ENCODE measurements at places on chromosomes 1 and 21.

- DNase-seq: no peak
Measured at GRCh38 chr1:214603819-214604252, 841 bp downstream of the CENPF start.

DNA sequence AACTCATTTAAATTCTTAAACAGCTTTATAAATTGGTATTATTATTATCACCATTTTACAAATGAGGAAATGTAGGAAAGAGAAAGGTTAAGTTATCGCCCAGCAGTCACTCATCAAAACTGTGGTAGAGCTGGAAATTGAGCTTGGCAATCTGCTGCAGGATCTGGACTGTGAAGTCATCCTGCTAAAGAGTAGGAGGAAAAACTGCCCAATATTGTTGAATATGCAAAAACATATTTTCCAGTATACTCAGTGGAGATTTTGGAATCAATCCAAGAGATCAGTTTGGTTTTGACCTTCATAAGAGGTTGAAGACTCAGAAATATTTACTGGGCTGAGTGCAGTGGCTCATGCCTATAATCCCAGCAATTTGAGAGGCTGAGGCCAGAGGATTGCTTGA, 16.9 kb upstream of the RC3H1 start:
- DNase-seq: no peak

GRCh38 chr1:206609229-206609991, 2.9 kb downstream of the EIF2D start:
- no peak for DNase-seq

- no peak for DNase-seq
Measured at GRCh38 chr1:118905196-118905595, 82.9 kb downstream of the TBX15 start.
